CD8-positive, alpha-beta T cell (primary cell): ENCODE measurements at places on chromosomes 4 and X.

- no peak for DNase-seq
These were observed at the start of gene PDCL2 for GRCh38 chr4:55592014-55592413. PDCL2 (minus strand) TSS chr4:55592245; CDS start chr4:55592109, 136 bp downstream.

GRCh38 chr4:139922406-139923024, 231.5 kb downstream of the MAML3 start:
- DNase-seq = no peak

GRCh38 chr4:165328708-165329107, 1.2 kb downstream of the MSMO1 start:
- DNase-seq = no peak

DNA sequence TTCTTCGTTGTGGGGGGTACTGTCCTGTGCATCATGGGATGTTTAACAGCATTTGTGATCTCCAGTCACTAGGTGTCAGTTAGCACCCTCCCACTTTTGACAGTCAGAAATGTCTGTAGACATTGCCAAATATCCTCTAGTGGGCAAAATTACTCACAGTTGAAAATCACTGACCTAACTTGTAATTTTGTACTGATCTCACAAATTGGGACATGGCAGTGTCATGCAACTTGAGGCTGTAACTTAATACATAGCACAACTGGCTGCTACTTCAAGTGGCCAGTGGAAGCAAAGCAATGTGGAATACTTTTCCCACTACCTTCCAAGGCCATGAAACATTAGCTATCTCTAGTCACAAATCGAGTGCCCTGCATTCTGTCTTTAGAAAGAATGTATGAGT, 23.2 kb upstream of the TSPAN7 start:
- DNase-seq = no peak

DNA sequence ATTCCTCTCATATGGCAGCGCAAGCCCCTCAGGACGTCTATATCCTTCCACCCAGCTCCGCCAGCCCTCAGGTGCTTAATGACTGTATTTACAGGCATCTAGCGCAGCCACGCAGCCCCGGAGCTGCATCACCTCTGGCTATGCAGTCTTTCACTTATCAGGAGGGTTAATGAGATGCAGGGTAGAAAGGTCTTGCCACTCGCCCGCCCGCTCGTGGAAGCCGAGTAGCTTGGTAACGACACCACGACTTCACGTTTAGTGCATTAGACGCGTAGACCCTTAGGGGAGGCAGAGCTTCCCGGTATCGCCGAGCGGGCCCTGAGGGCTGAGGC, 1.5 kb upstream of the SLC16A2 start:
- DNase-seq = no peak

DNA sequence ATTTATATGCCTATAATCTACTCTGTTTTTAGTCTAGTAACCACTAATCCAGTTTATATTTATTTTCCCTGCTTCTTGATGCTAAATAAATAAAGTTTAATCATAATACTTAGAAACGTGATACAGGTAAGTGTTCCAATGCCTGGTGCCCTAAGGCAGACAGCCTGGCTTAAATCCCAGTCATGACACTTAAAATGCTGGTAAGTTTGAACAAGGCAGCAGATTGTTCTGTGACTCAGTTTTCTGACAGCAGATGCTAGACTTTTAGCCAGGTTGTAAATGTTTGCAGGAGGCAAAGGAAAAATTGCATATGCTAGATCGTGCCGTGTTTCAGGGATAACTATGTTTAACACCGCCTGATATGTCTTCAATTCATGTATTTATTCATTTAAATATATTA, 2661.6 kb downstream of the PCDH7 start:
- no peak for DNase-seq

- DNase-seq = no peak
These were observed 531 bp upstream of the GPRIN3 start for GRCh38 chr4:89308161-89308500.

DNA sequence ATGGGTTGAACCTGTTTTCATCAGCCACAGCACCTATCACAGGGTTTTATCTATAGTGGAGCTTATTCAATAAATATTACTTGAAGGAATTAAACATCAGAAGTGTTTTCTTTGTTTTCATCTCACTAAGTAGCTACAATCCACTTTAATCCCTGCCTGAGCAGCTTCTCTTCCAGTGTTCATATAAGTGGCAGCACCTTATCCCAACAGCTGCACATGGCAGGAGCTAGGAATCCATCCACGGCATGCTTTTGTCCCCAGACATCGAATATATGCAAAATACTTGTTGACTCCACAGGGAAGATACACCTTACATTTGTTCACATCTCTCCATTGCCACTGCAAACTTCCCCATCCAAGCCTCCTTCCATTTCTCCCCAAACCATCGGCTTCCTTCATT, 549.8 kb upstream of the FAM241A start:
- no peak for DNase-seq

GRCh38 chr4:156237231-156237630, 283.6 kb upstream of the CTSO start:
- DNase-seq = no peak

- DNase-seq = no peak
These were observed 54.5 kb downstream of the CCSER1 start for GRCh38 chr4:90181644-90182043.

DNA sequence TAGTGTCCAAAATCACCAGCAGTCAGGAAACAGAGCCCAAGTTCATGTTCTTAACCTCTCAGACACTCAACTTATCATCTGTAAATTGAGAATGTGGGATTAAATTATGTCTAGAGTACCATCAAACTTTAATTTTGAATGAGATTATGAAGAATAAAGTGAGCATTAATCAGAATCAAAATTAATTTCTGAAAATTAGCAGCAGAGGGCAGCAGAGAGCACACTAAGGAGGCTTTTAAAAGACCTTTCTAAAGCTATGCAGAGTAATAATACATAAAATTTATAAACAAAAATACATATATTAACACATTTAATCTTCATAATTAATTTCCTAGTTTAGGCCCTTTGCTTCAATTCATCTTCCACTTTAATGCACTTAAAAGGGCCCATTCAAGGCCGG, 7.1 kb downstream of the TASL start:
- no peak for DNase-seq

GRCh38 chrX:51889851-51890250, 3.6 kb upstream of the MAGED1 start:
- DNase-seq = no peak

GRCh38 chr4:168694667-168695066, 197.8 kb downstream of the PALLD start:
- no peak for DNase-seq

DNA sequence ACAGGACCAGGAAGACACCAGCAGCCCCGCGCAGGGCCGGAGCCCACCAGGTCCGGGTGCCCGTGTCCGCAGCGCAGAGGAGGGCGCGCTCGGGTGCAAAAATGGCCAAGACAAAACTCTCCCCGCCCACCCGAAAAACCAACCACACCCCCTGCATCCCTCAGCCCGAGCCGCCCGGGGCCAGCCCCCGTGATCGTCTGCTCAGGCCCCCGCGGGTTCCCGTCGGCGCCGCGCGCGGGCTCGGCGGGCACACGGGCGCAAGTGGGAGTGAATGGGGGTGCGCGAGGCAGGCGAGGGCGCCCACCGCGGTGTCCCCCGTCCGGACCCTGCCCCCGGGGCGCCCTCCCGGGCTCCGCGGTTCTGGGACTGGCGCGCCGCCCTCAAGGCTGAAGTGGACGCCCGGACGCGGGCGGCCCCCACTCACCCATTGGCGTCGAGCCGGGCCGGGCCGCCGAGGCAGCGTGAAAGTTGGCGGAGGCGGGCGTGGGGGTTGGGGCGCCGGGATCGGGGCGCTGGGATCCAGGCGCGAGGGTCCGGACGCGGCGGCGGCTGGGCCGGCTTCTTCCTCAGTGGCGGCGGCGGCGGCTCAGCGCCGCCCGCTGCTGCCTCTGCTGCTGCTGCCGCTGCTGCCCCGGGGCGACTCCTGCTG, 393 bp downstream of the SH3KBP1 start:
- DNase-seq = no peak

- no peak for DNase-seq
These were observed 7.3 kb upstream of the TMEM33 start for GRCh38 chr4:41927796-41928499.

DNA sequence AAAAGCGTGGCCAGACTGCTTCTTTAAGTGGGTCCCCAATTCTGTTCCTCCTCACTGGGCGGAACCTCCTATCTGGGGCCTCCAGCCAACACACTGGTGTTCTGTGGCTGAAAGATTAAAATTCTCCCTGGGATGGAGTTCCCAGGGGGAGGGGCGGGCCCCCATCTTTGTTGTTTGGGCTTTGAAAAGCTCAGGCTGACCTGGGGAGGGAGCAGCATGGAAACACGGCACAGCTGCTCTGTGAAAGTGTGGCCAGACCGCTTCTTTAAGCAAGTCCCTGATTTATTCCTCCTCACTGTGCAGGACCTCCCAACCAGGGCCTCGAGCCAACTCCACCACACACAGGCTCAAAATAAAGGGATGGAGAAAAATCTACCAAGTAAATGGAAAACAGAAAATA, 219.5 kb downstream of the TMEM47 start:
- DNase-seq = no peak

DNA sequence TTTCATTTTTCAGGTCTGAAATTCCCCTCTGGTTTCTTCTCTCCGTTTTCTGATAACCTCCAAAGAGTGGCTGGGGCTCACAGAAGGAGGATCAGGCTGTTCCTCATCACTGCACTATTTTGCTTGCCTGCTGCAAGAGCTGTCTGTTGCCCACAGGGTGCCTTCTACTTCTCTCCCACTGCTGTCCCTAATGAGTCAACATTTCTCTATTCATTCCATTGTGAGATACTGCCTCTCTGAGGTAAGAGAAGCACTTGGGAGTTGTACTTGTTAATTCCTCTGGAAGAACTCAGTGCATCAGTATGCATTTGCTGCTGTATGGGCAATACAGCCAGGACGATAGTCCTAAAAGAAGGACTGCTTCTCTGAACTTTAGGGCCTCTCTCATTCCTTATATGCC, 34.8 kb downstream of the CT47B1 start:
- no peak for DNase-seq

DNA sequence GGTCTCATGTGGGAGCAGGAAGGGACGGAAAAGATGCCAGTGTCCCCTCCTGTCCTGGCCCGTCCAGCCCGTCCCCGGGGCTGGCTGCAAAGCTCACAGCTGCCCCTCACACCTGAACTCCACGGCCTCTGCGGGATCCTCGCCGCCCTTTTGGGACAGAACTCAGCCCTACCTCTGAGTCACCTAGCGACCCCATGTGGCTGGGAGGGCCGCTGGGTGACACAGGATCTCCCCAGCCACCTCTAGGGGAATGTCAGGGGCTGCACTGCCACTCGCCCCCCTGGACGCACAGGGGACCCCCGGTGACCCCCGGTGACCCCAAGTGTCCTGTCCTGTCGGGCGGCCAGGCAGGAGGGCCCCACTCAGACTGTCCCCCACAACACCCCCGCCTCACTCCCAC, 748 bp downstream of the FAM9B start:
- no peak for DNase-seq

DNA sequence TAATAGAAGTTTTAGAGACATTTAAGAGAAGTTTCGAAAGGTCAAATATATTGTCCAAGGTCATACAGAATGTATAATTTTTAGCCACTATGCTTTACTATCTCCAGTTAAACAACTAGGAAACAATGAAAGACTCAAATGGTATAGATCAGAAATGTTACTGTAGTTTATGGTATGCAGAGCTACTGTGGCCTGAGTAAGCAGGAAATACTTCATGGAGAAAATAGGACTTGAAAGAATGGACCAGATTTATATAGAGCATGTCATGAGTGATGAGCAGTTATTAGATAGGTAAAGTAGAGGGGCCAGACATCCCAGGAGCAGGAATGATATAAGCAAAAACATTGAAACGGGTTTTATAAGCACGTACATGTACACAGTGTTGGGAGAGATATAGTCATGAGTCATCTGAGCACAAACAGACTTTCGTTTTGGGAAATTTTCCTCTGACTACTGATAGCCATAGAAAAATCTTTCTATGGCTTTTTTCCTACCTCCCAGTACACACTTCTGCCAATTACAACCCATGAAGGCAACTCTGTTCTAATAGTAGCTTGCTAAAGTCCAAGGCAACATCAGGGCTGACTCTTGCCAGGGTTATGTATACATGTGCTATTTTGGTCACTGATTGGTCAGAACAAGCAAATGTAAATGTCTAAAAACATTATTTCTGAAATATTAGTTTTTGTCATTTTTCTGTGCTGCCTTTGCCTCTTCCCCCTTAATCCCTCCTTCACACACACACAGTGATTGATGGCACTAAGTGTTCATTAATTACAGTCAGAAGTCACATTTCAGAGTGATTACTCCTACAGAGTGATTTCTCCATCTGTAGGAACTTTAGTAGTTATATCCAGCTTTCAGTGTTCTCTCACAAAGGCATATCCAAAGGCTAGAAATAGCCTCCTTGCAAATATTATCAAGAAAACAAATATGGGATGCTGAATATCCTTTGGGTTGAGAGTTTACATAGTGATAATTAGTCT, 198.7 kb downstream of the ENOX2 start:
- DNase-seq = no peak

- DNase-seq = no peak
These were observed 145.4 kb upstream of the MAP3K15 start for GRCh38 chrX:19660604-19661255.

DNA sequence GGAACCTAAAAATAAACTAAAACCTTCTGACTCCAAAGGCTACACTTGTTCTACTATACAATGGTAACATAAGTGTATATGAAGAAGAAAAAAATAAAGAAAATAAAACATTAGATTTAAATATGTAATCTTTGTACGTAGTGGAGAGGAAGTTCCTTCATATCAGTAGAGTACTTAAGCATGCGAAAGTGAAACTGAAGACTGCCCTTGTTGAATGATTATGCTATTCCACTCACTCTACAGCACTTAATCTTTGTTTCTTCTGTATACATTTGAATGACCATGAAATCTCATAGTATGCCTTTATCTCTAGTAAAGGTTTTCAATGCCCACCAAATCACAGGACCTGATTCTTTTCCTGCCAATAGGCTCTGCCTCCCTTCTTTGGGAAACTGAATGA, 78.9 kb downstream of the NDST3 start:
- no peak for DNase-seq

DNA sequence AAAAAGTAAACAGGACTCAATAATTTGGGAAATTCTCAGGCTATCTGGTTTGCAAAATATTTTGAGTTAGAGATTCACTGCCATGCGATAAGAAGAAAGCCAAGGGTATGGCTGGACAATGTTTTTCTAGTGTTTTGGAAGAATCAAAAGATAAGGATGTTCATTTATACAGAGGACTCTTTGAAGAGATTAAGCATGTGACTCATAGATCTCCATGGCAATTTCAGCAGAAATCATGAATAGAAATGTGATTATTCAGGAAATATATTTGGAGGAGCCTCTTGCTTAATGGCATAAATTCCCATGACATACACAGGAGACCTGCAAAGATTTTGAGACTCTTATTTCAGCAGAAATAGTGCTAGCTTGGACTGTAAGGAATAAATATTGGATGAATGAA, 16.7 kb upstream of the FRAS1 start:
- DNase-seq = no peak

GRCh38 chr4:114326358-114326757, 272.2 kb upstream of the UGT8 start:
- no peak for DNase-seq

DNA sequence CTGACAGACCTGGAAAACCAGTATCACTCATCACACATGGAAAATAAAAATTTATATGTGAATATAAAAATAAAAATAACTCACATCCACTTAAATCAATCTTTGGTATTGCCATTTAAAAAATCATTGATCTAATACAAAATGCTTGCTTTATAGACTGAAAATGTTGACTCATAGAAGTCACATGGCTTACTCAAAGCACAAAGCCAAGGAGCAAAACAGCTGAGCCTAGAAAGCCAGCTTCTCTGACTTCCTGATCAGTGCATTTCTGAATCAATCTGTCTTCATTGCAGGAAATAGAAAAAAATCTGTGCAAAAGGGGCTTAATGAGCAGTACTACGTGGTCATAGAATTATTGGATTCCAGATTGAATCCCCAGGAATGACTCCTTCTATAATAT, 176.9 kb upstream of the HS3ST1 start:
- DNase-seq = no peak
